Dermis microvascular lymphatic vessel endothelial cell (primary cell): ENCODE measurements at places on chromosomes 16 and 17. TPM values are rescaled to one million over a fixed set of nuclear protein-coding genes. Genes with fewer than 3 reads are reported as not detected.

The SMIM36 gene
- not detected in 2 replicates for total RNA-seq

The CMTM2 gene
- not detected in 2 replicates for total RNA-seq

The CCDC200 gene
- total RNA-seq = not detected in 2 replicates

The CRYM gene
- total RNA-seq = 0.13 TPM in 1 of 2 replicates, not detected in the other

The HSD17B2 gene
- 105 and 217 TPM in 2 replicates for total RNA-seq

The ZSCAN10 gene
- not detected in 2 replicates for total RNA-seq

The TEKT5 gene
- total RNA-seq = not detected in 2 replicates

The MMP28 gene
- 1.3 and 2.4 TPM in 2 replicates for total RNA-seq

The MYH2 gene
- not detected in 2 replicates for total RNA-seq

The CARHSP1 gene
- 148 and 152 TPM in 2 replicates for total RNA-seq

The IL17C gene
- total RNA-seq = not detected in 2 replicates

The APOBR gene
- total RNA-seq = under 0.01 TPM in 1 of 2 replicates, not detected in the other

The STAT5A gene
- total RNA-seq = 41.8 and 45.9 TPM in 2 replicates

The IQCK gene
- total RNA-seq = 8.2 and 13.1 TPM in 2 replicates

The CCL18 gene
- not detected in 2 replicates for total RNA-seq

The ZPBP2 gene
- not detected in 2 replicates for total RNA-seq

The PRDM7 gene
- total RNA-seq = not detected in 2 replicates

The KRTAP3-1 gene
- not detected in 2 replicates for total RNA-seq

The STH gene
- total RNA-seq = not detected in 2 replicates

The NLK gene
- 28.9 and 35.1 TPM in 2 replicates for total RNA-seq

The KRT28 gene
- not detected in 2 replicates for total RNA-seq

The TLCD3B gene
- not detected in 2 replicates for total RNA-seq

The TPSD1 gene
- total RNA-seq = not detected in 2 replicates

The SLC16A13 gene
- total RNA-seq = 1.4 and 2.0 TPM in 2 replicates

The TBC1D3E gene
- not detected in 2 replicates for total RNA-seq
